Esophagus muscularis mucosa (tissue), 4 donors: ENCODE measurements at places on chromosomes 7 and 10. TPM values are rescaled to one million over a fixed set of nuclear protein-coding genes. Genes with fewer than 3 reads are reported as not detected.

DNA sequence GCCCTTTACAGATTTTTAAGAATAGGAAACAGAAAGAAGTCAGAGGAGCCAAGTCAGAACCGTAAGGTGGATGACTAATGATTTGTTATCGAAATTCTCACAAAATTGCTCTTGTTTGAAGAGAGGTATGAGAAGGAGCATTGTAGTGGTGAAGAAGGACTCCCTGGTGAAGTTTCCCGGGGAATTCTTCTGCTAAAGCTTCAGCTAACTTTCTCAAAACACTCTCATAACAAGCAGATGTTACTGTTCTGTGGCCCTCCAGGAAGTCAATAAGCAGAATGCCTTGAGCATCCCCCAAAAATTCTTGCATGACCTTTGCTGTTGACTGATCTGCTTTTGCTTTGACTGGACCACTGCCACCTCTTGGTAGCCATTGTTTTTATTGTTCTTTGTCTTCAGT is 152.9 kb downstream of the HGF start:
- no peak for DNase-seq

DNA sequence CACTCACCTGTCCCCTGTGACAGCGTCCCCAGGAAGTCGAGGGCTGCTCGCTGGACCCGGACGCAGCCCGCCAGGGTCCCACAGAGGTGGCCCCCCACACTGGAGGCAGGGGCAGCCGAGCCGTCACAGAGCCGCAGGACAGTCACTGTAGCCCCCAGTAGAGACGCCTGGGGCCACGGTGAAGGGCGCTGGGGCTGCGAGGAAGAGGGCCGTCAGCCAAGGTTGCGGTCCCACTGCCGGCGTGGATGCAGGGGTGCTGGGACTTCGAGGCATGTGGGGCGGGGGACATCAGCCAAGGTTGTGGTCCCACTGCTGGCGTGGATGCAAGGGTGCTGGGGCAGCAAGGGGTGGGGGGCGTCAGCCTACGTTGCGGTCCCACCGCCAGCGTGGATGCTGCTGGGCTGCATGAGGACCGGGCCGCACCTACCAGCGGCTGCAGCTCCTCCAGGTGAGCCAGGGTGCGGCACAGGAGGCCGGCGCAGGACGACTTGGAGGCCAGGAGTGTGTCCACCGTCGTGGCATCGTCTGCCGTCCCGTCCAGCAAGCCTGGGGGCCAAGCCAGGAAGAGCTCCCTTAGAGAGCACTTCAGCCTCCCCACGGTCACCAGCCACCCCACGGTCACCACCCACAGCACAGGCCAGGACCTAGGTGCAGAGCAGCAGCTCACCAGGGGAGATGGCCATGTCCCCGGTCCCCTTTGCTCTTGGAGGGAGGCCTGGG is 13.9 kb downstream of the BRAT1 start:
- DNase-seq = no peak

The CRHR2 gene
- total RNA-seq = 0.29 TPM

The PDE1C gene
- 19.9 TPM for total RNA-seq

DNA sequence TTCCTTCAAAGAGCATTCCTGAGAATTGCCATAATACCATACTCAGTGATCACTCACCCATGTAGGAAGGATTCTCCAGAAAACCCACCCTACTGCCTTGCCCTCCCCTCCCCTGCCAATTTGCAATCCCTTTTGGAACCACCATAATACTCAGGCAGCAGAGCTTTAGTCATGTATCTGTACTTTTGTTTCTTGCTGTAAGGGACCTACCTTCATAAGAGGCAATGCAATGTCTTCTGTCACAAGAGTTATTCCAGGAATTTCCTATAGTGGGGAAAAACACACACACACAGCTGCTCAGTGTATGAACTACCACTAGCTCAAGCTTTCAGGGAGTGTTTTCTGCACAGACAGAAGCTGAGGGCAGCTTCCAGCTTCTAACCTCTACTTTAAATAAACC is 67.0 kb downstream of the GSAP start:
- DNase-seq = peak; percentile 29

- DNase-seq = no peak
Observed at GRCh38 chr10:132634241-132634946, 96.8 kb downstream of the INPP5A start.

DNA sequence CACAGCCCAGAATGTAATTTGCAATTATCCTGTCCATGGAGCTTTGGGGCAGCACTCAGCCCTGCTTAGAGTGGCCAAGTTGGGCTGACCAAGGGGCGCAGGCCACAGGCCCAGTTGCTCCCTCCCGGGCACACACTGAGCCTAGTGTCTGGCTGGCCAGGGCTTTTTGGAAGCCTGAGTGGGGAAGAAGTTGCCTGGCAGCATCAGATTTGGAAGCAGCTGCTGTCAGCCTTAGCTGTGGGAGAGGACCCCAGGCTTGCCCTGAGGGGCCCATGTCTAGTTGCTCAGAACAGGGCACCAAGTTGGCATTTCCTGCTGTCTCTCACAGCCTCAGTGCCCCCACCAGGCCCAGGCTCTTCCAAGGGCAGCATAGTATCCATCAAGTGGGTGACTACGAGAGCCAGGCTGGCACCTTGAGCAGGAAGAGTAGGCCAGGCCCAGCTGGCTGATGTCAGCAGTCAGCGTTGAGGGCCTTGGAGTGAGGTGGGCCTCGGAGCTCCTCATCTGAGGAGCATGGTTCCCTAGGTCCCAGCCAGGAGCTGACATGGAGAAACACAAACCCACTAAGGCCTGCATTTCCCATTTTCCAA is 14.4 kb downstream of the ANTXRL start:
- DNase-seq = no peak

The AGR3 gene
- not detected for total RNA-seq

The TWIST1 gene
- 18.3 TPM for total RNA-seq

DNA sequence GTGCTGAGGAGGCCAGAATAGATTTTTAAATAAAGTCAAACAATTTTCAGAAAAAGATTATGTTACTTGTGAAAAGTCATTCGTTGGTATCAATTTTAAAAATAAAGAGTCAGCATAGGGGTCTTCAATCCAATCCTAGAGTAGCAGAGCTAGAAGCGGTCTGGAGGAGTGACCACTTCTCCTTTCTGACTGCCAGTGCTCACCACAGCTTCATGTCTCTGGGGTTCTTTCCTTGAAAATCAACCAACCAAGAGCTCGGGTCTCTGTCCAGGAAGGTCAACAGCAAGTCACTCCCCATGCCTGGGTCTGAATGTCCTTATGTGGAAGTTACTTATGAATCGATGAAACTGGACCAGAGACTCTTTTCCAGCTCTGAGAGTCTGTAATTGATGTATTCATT is 14.3 kb downstream of the PTPRN2 start:
- DNase-seq = no peak

The MUC12 gene
- not detected for total RNA-seq

GRCh38 chr10:3782451-3783315 is 2.3 kb downstream of the KLF6 start:
- no peak for DNase-seq

- peak; percentile 62 for DNase-seq
Observed at GRCh38 chr7:107712896-107713295, 31.0 kb upstream of the CBLL1 start.

DNA sequence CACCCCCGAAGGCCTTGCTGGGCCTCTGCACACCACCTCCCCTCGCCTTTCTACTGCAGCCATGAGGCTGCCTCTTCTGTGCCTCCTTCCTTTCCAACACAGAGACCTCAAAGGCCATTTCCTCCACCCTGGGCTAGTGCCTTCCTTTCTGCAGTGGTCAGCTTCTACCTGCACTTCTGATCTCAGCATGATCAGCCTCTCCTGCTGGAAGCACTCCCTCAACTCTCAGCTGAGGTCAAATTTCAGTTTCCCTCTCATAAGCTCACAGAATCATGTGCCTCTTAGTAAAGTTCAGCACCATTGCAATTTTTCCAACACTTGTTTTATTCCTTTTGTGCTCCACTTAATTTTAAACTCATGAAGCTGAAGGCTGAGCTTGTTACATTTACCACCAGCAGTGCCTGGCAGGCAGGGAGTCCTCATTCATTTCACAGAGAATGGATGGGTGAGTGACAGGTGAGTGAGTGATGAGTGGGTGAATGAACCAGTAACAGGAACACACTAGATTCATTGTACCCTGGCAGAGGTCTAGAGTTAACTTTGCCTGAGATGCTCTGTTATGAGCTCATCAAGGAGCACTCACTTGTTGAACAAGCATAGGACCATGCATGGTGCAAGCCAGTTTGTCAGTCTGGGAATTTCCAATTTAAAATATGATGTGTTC is 124.0 kb upstream of the PRSS58 start:
- no peak for DNase-seq

DNA sequence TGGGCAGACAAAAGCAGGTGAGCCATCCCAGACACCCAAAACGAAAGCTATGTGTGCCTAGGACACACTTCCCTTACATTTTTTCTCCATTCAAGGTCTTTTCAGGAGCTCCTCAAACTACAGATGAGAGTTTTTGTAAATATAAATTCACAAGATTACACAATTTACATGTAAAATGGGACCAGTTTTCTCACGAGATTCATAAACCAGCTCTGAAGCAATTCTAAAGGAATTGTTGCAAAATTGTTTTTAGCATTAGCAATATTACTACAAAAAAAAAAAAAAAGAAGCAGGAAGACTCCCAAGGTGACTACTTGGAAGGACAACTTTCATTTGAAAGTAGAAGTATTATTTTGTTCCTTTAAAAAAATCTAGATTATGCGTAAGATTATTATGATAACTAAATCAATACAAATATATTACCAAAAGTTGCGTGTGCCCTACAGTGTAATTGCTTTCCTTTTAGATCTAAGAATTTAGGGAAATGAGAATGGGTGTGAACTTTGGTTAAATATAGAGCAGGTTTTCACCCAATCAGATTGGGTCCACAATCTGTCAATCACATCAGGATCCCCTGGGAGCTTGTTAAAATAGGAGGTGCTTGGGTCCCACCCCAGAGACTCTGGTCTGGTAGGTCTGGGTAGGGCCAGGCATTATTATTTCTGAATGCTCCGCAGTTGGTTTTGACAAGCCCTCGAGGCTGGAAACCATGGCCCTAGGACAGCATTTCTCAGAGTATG is 72.2 kb downstream of the TBXAS1 start:
- no peak for DNase-seq

DNA sequence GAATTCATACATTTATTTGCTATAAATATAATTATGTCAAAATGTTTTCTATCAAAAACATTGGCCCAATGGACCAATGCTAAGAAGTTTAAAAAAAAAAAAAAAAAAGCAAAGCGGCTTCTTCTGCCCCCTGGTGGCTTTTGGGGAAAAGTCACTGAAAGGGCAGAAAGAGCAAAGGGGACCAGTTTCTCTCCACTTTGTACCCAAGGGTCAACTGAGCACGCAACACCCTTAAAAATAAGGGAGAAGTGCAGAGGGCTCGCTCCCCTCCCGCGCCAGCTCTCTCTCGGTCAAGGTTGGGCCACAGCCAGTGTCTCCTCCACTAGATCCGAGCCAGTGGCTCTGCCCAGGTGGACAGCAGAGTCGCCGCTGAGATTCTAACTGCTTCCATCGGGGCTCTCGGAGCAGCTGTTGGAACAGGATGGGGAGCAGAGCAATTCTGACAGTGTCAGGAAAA is 136.4 kb upstream of the FGFR2 start:
- no peak for DNase-seq

The PLA2G12B gene
- total RNA-seq = not detected

DNA sequence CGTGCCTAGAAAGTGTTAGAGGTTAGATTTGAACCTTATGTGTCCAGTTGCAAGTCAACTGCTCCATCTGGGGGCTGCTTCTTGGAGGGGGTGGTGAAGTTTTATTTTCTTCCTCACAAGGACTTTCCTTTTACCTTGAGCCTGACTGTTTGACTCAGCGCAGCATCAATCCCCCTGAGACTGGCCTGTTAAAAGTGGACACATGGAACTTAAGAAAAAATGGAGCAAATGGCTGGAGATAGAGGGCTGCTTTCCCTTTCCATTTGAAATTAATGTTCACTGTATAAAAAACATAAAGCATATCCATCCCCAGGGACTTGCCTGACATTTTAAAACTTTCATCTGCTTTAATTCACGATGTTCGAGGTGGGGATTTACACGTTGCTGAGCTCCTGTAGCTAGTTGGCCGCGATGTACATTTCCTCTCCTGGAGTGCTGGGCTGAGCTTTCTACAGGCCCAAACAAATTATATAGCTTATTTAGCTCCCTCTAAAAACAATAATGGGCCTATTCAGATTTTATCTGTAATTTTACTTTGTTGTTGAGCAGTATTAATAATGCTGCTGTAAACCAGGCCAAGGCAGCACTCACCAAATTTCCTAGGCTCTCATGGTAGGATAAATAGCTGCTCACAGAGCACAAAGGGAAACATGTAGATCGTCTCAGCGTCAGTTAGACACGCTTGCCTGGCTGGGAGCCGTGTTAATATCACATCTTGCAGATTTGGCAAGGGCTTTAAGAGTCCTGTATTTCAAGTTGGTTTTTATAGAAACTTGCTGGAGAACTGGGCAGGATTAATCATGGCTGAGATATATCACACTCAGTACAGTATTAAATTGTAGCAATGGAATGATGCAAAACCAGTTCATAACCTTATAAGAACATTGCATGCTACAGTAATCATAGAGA is 251.5 kb downstream of the LRMDA start:
- DNase-seq = no peak

DNA sequence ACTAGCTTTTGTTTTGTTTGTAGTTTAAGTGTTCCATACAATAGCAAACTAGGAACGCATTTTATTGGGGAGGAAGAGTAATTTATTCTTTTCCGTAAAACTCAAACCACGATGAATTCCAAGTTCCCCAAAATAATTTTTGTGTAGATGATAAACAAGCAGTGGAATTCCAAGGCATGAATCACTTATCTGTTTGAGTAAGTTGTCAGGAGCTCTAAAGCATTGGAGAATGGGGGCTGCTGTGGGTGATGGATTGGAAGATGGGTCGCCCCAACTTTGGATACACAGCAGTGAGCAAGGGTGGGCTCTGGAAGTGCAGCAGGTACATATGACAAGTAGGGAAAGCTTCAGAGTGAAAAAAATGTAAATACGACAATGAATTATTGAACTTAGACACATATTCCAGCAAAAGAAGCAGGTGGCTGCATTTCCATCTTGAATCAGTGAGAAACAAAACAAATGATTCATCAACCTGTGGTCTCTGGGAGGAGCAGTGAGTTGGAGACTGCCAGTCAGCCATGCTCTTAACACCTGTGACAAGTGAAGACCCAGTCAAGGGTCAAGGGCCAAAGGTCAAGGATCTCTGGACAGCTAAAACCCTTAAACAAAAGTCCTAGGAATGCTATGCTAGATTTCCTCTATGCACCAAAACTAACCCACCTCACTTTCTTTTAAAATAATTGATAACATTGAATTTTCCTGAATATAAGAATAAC is 34.2 kb upstream of the ADRB1 start:
- DNase-seq = no peak

DNA sequence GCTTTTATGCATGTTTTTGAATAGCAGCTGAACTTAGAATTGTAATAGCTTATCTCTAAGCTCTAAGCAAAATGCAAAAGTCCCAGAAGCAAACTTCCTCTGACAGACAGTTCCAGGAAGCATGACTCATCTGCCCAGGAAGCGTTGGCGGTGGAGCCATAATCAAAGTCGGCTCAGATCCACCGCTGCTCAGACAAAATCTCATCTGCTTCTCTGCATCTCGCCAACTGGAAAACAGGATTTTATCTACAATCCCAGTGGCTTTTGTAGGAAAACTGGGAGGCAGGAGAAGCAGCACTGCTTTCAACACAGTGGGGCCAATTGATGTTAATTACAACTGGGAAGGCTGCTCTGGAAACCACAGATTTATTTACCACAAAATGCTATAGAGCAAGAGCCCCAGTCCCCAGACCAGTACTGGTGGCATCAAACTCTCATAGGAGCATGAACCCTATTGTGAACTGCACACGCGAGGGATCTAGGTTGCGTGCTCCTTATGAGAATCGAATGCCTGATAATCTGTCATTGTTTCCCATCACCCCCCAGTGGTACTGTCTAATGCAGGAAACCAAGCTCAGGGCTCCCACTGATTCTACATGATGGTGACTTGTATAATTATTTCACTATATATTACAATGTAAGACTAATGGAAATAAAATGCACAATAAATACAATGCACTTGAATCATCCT is 99.9 kb downstream of the CUBN start:
- peak; percentile 93 for DNase-seq
